ENCODE measurements at places on chromosomes 16 and 17.

GRCh38 chr16:49416001-49416675 is 42.5 kb downstream of the C16orf78 start:
- peak; percentile 78 for DNase-seq

GRCh38 chr17:44518032-44518431 is 14.8 kb upstream of the GPATCH8 start:
- DNase-seq: no peak

DNA sequence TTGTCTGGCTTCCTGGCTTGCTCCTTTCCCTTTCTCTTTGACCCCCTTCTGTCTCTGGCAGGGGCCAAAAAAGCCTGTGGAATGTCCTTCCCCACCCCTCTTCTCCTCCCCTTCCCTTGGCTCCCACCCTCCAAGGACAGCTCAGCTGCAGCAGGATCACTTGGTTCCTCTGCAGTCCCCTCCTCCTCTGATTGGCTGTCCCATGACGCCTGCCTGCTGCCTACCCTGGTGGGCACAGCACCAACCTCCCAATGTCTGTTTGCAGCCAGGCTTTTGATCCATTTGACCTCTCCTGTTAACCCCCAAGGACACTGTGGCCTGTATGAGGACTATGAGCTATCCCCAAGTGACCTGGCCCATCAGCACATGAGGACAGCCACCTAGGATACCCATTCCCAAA is 14.8 kb upstream of the MTMR4 start:
- DNase-seq: no peak

DNA sequence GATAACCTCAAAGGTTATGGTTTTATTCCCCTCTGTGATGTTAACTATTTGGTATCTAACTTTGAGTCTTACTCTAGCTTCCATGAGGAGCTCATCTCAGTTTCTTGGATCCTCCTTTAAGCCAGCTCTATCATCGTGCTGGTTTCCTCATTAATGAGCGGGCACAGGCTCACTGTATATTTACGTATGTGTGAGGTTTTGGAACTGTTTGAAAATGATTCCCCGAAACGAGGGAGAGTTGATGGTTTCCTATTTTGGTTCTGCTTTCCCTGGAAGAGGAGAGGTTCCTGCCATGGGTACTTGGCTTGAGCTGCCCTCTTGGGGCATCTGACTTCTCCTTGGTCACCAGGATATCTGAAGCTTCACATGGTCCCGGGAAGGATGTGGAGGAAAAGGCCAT is 32.7 kb upstream of the PIK3R6 start:
- DNase-seq: no peak

GRCh38 chr16:48526058-48526957 is 83.7 kb downstream of the N4BP1 start:
- DNase-seq: no peak

- DNase-seq: no peak
These were observed 62.1 kb downstream of the MYO1D start for GRCh38 chr17:32814836-32815235.

DNA sequence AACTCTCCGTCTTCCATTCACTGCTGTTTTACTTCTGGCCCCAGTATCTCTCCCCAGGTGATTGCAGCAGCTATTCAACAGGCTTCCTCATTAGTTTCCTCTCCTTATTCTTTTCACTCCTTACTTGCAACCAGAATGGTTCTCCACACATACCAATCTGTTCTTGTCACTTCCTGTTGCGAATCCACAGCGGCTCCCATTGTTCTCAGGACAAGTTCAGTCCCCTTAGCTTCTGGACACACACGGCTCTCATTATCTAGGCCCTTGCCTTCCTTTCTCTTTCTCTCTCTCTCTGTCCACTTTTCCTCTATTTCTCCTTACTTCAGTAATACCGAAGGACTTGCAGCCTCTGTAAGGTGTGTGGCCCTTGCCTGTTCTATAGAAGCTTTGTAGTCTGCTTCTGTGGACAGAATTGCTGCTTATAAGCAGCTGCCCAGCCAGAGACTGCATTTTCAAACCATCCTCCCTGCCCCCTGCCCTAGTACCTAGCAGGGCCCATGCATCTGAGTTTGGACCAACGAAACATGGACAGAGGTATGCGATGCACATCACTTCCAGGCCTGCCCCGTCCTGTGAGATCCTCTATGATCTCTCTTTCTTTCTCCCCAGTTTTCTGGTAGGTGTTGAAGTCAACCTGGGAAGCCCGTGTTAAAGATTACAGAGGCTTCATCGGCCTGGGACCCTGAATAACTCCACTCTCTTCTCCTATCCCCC is 45.7 kb downstream of the VAT1L start:
- no peak for DNase-seq

- DNase-seq: no peak
These were observed 15.6 kb downstream of the MOSMO start for GRCh38 chr16:22023505-22023904.

GRCh38 chr17:40025991-40026815 is 11.0 kb downstream of the CSF3 start:
- no peak for DNase-seq

- DNase-seq: no peak
These were observed 156.1 kb upstream of the CACNG5 start for GRCh38 chr17:66678827-66679226.

DNA sequence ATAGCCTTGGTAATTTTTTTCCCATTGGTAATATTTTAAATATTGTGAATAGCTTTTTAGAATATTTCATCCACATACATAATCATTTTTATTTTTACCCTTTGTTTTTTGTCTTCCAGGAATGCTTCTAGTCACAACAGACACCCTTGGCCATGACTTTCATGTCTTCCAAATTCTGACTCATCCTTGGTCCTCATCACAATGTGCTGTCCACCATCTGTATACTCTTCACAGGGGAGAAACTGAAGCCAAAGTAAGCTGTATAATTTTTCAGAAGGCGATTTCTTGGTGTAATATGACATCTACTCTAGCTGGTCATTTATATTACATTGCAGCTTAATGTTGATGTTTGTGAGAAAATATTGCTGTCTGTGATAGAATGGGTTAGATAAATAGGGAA is 269.4 kb downstream of the BCAS3 start:
- DNase-seq: no peak

GRCh38 chr17:19868079-19868395 is 301 bp upstream of the ULK2 start:
- DNase-seq: no peak

GRCh38 chr17:81957691-81958432 is 3.1 kb downstream of the NOTUM start:
- no peak for DNase-seq

- DNase-seq: peak; percentile 60
These were observed 14.5 kb downstream of the GLIS2 start for GRCh38 chr16:4330277-4330874.

DNA sequence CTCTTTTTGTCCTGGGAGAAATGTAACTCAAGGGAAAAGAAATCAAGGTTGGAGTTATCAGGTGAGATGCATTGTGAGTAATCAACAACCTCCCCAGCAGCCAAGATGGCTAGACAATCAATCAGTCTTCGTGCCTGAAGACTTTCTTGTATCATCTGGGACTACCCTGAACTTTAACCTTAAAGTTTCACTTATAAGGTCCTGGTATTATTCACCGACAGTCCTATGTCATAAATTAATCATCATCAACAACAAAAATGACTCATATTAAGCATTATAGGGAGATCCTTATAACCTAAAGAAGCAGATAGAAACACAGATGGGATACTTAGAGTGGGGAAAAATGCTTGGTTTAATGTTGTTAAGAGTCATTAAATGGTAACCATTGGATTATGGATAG is 7.7 kb upstream of the TEKT3 start:
- DNase-seq: no peak

- DNase-seq: no peak
These were observed 12.1 kb upstream of the DBNDD1 start for GRCh38 chr16:90031186-90031930.

GRCh38 chr17:66488864-66489263 is 186.5 kb downstream of the PRKCA start:
- peak; percentile 86 for DNase-seq

GRCh38 chr16:2738615-2739014 is 13.8 kb upstream of the SRRM2 start:
- DNase-seq: no peak

DNA sequence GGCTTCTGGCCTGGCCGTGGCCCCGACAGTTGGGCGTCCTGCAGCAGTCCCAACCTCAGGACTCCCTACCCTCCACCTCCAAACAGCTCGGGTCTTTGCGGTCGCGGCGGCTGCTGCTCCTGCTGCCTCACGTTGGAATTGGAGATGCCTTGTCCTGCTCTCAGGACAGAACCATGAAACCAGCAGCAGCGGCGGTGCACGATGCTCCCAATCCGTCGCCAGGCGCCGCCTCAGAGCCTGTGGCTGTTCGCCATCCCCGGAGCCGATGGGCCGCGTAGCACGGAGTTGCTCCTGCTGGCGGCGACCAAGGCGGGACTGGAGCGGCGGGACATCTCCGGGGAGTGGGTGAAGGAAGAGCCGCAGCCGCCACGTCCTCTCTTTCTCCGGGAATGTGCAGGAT is 1965.9 kb downstream of the TP53TG3F start:
- no peak for DNase-seq

DNA sequence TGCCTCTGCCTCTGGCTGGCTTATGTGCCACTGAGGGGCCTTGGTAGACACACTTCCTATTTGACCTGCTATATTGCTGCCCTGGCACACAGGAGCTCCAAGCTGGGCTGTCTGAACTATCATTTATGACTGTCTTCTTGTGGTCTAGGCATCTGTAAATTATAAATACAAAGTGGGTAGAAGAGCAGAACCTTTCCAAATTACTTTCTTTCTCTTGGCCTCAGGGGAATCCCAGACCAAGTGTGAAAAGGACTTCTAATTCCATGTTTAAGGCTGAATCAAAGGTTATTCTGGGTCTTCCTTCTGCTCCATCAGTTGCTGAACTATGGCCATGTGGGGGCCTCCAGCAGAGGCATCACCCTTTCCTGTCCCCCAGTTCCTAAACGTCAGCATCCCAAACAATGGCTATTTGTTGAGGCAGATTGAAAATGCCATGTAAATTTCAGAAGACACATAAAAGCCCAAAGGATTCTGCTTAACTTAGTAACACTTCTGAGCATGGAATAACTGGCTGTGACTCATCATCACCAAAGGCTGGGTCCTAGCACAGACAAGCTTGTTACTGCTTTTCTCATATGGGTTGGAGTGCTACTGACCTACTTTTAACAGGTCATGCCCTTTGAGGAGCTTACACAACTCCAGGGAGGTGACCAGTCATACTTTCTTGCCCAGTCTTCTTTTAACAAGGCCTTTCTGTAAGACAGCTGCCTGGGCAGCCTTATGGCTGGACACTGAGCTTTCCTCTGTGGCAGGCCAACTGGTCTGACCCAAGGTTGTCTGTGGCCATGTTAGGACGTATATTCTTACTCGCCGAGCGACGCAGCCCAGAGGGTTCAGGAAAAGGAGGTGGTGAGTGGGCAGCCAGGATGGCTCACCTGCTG is 154.8 kb downstream of the VPS53 start:
- no peak for DNase-seq

DNA sequence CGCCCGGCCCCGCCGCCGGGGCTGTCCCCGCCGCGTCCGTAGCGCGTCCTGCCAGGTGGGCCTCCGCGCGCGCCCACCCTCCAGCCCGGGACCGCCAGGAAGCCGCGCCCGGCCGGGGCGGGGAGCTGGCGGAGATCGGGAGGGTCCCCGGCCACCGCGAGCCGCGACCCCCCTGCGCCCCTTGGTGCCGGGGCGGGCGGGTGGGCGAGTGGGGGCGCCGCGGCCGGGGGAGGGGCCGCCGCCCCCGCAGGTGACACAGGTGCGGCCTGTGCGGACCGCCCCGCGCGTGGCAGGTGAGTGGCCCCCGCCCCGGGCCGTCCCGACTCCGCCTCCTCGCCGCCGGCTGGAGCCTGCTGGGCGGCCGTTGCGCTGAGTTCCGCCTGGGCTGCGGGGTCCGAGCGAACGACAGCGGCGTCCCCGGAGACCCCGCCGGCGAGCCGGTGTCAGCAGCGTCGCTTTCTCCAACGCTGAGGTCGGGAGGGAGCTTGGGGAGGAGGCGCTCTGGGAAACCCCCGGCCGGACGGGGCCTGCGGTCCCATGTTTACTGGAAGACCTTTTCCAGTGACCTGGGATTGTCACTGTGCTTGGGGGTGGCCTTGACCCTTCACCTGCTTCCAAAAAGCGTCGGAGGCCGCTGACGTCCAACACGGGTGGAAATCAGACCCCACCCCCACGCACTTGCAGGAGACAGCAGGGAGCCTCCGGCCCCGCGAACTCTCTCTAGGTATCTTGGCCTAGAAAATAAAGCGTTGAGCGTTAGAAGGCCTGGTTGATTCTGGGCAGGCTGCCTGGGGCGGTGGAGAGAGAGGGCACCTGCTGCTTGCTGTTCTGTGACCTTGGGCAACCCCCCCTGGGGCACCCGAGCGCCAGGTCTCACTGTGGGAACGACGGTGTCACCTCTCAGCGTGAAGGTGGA is 542 bp downstream of the KLHL36 start:
- DNase-seq: no peak

GRCh38 chr16:84255050-84255810 is 15.4 kb upstream of the KCNG4 start:
- no peak for DNase-seq

DNA sequence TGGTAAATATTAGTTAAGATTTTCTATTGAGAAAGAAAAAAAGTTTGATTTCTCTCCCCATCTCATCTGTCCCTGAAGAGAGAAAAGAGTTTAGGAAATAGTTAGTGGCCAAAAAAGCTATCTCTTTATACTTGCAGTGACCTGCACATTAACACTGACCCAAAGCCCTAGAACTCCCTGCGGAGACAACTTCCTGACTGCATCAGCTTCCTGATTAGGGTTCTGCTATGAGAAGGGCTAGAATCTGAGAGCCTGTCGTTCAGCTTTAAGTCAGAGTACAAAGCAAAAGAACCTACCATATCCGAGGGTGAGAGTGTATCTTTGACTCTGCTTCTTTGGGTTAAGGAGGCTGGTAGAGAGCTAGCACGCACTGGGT is 24.7 kb downstream of the LIMD2 start:
- no peak for DNase-seq

GRCh38 chr17:62648251-62648955 is 20.9 kb downstream of the MRC2 start:
- no peak for DNase-seq

DNA sequence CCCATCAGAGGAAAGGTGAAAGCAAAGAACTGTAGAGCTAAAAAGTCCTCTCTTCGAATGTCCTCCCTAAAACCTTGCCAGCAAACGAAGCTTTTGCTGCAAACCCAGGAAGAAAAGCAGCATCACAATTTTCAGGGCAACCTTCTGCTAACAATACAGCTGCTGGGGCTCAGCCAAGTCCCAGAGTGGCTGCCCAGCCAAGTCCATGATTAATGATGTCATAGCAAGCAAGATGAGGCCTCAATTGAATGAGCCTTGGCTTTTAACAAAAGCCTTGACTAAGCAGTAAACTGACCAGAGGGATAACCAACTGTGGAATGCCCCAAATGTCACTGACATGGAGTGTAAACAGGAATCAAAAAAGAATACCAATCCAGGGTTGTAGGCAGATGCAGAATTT is 342.7 kb downstream of the PMP22 start:
- peak; percentile 57 for DNase-seq
